H7 (cell line): ENCODE measurements at places on chromosomes 5 and 9.

- DNase-seq, result no peak
Observed at GRCh38 chr9:98768344-98768743, 28.0 kb downstream of the ANKS6 start.

DNA sequence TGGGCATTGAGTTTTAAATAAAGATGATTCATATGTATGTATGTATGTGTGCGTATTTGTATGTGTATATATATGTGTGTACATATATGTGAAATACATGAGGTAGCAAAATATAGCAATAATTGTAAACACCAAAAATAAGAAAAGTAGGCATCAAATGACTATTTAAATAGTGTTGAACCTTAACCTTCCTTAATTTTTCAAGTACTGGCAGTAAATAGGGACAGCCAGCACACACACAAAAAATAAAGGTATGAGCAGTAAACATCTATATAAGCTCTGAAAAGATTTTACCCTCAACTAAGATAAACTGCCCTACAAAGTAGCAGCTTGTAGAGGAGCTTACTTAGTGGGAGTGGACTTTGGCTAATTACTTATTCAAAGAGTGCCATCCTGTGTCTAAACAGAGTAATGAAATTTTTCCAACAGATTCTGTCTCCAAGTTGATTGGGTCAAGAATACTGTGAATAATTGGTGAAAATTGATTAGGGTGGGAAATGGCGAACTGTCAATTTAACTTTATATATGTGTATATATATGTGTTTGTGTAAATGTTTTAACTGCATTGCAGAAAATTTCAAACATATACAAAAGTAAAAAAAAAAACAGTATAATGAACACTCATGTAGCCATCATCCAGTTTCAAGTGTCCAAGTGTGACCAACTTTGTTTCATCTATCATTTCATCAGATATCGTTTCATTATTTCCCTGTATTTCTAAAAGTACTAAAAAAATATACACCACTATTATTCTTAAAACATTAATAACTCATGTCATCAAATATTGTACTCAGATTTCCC lies 2.0 kb upstream of the ADAMTS6 start:
- peak; percentile 39 for DNase-seq

DNA sequence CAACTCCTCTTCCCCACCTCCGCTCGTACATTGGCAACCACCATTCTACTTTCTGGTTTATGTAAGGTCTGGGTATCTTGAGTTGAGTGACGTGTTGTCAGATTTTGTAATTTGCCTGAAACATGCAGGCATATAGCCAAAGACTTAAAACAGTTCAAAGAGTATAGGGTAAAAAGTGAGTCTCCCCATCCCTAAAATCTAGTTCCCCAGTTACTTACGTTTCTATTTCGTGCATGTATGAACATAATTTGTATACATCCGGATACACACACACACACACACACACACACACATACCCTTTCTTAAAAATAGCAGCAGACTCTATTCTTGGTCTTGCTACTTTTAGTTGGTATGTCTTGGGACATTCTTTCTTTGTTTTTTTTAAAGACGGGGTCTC lies 915 bp downstream of the HSDL2 start:
- DNase-seq, result peak; percentile 8

- DNase-seq, result no peak
Observed at GRCh38 chr5:112625689-112626438, 111.8 kb upstream of the APC start.

- DNase-seq, result no peak
Observed at GRCh38 chr9:120837921-120838320, 4.8 kb downstream of the PSMD5 start.

GRCh38 chr5:67010684-67011409 lies 185.8 kb downstream of the CD180 start:
- DNase-seq, result no peak

DNA sequence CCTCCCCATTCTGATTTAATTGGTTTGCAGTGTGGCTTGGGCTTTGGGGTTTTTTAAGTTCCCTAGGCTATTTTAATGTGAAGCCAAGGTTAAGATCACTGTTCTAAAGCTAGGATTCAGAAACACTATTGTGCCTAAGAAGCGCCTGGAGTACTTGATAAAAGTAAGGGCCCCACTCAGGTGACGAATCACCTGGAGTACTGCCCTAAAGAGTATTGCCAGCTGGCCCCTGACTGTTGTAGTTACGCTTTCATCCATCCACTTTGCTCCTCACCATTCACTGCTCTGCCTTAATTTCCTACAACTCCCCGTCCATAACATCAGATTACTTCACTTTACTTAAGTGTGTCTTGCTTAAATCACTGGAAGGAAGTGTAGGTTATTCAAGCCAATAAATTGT lies 119.3 kb downstream of the CD180 start:
- DNase-seq, result no peak

DNA sequence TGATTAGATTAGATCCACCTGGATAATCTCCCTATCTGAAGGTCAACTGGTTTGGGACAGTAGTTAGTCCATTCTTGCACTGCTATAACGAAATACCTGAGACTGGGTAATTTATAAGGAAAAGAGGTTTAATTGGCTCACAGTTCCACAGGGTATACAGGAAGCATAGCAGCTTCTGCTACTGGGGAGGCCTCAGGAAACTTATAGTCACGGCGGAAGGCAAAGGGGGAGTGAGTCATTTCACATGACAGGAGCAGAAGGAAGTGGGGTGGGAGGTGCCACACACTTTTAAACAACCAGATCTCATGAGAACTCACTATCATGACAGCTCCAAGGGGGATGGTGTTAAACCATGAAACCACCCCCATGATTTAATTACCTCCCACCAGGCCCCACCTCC lies 9.9 kb downstream of the C9orf40 start:
- DNase-seq, result no peak

DNA sequence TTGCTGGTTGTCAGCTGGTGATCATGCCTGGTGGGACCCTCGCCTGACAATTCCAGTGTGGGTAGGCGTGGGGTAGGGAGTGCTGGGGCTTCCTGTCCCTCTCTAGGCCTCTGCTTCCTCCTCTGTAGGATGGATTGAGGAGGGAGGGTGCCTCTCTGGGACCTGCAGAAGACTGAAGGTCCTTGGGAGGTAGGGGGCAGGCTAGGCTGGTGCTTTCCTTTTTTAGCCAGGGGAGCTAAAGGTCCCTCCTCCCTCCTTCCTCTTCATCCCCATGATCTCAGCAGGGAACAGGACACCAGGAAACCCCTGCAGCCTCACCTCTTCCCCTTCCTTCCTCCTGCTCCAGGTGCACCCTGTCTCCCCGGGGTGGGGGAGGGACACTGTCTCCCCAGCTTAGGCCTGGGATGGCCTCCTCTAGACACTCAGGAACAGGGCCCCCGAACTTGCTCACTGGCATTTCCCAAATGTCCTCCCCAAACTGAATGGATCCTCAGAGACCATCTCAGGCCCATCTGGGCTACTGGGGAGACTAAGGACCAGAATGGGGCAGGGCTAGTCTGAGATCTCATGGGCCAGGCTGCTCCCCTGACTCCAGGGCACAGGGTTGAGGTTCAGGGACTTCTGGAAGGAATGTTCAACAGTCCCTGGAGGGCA lies 8.4 kb downstream of the SH2D3C start:
- no peak for DNase-seq

- DNase-seq, result no peak
Observed at GRCh38 chr5:159405611-159406031, 75.3 kb upstream of the IL12B start.

DNA sequence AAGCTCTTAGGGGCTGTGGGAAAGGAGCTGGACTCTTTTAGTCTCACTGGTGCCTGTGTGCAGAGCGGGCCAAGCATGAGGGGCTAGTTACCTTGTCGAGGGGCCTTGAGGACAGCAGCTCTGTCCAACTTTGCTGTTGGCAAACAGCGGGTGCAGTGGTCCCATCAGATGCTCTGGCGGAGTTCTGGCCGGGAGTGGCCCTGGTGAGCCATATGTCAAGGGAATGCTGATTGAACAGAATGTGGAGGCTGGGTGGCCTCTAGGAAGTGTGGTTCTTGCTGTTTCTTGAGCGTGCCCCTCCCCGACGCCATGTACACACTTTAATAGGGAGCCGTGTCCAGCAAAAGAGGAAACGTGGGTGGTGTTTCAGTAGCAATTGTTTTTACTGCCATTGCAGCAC lies 3.6 kb upstream of the ADAMTS2 start:
- DNase-seq, result no peak

- DNase-seq, result no peak
Observed at GRCh38 chr5:51271261-51271660, 112.0 kb upstream of the ISL1 start.

GRCh38 chr5:179405054-179405416 lies 59.8 kb upstream of the ADAMTS2 start:
- DNase-seq, result peak; percentile 32

DNA sequence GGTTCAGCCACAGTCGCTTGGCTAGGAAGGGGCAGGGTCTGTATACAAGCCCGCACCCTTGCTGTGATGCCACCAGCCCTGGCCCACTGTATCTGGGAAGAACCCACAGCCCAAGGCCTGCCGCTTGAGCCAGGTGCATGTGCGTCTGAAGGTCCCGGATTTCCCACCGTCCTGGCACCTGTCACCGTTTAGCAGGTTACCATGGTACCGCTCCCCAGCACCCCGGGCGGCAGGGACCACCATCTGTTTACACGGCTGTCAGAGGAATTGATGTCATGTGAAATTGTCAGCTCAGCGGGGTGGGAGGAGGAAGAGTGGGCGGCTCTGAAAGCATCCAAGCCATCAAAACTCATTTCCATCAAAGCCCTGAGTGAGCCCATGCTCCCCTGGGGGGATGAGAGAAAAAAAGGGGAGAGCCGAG lies 92.7 kb downstream of the HRH2 start:
- DNase-seq, result peak; percentile 27

GRCh38 chr5:77882670-77883257 lies 106.6 kb upstream of the TBCA start:
- no peak for DNase-seq

- no peak for DNase-seq
Observed at GRCh38 chr9:25939126-25939525, 260.9 kb upstream of the TUSC1 start.

- DNase-seq, result no peak
Observed at GRCh38 chr9:107933516-107933915, 443.9 kb upstream of the KLF4 start.

DNA sequence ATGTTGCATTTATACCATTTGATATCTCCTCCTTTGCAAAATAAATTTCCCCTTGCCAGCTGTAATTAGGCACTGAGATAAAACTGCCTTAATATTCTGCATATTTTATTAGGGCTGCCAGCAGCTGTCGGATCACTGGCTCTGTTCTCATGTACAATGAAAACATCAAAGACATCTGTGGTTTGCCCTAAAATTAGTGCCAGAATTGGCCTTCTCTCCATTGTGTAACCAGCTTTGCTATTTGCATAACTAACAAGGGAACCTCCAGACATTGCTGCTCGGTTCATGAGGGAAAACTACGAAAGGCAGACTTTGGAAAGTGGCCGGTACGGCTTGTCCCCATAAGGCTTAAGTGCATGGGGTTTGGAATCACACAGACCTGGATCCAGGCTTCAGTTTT lies 45.5 kb upstream of the KIF2A start:
- DNase-seq, result no peak

- DNase-seq, result peak; percentile 90
Observed at GRCh38 chr9:128887914-128888350, 6.0 kb downstream of the LRRC8A start.
